ENCODE measurements at places on chromosomes 16 and 17.

GRCh38 chr17:38731526-38732294 lies 1.6 kb downstream of the CISD3 start:
- peak; percentile 15 for DNase-seq

DNA sequence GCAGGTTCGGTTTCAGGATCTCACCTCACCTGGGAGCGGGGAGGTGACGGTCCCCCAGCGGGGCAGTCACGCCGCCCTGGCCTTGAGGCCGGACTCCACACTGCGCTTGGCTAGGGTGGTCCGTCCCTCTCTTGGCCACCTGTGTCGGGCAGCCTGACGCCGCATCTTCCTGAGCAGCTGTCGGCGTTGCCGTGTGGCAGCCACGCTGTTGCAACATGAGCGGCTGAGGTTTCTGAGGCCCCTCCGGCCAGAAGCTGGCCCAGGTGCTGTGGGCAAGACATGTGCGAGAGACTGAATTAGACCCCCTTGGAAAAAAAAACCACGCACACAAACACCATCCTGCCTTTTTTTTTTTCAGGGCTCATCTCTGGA lies 49.2 kb downstream of the IRF8 start:
- no peak for DNase-seq

GRCh38 chr17:54063639-54064038 lies 240.9 kb downstream of the KIF2B start:
- DNase-seq = no peak

- DNase-seq = peak; percentile 77
Observed at GRCh38 chr16:66947302-66948065, 12.2 kb downstream of the CES2 start.

- no peak for DNase-seq
Observed at GRCh38 chr17:66043419-66043818, 148.5 kb downstream of the CEP112 start.

GRCh38 chr17:79699386-79700036 lies 31.2 kb upstream of the ENPP7 start:
- DNase-seq = no peak

DNA sequence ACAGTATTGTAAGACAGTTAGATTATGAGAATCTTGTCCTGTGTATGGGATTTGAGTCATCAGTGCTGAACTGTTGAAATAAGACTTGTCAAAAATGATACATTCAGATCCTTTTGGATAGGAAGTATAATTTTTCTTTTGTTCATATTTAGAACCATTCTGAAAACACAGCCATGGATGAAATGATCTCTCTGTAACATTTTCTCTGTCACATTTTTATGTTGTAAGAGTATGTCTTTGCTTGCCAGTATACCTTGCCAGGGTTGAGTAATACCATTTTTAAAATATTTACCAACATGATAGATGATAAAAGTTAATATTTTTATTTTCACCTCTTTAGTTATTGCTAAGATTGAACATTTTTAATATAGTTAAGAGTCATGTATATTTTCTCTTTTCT lies 45.0 kb downstream of the NSRP1 start:
- no peak for DNase-seq

- DNase-seq = no peak
Observed at GRCh38 chr17:77502626-77503292, 362.0 kb downstream of the SEC14L1 start.

GRCh38 chr17:72031219-72031884 lies 89.5 kb upstream of the SOX9 start:
- peak; percentile 94 for DNase-seq

DNA sequence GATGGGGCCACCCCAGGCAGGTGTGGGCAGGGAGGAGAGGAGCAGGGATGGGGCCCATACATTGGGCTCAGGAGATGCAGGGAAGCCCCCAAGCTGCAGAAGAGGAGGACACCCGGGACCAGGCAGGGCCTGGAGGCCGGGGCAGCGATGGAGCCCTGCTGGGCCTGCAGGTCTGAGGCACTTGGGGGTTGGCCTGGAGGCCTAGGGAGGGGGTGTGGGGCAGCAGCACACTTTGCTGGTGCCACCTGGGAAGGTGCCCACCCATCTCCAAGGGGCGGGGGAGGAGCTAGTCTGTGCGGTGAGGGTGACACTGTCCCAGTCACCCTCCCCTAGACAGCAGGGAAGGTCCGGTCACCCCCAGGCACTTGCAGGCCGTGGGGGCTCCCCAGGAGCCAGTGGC lies 6.4 kb upstream of the CCDC57 start:
- DNase-seq = no peak

GRCh38 chr16:555528-556473 lies 4.4 kb upstream of the PRR35 start:
- no peak for DNase-seq

- DNase-seq = no peak
Observed at GRCh38 chr17:55212880-55213279, 51.9 kb upstream of the HLF start.

DNA sequence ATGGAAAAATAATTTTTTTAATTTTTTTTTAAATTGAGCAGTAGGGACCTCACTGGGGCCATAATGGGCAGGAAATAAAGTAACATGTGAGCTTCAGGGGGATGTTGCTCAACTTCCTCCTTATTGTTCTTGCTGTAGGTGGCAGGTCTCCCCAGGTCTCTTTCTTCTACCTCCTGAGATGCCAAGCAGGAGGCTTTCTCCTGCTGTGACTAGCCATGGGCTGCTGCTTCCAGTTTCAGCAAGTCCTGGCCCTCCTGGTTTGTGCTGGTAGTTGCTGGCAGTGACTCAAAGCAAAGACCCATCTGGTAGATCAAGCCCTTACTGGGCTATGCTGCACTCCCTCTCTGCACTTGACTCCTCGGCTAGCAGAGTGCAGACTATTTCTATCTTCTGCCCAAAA lies 2.3 kb downstream of the DPEP2NB start:
- peak; percentile 19 for DNase-seq

- no peak for DNase-seq
Observed at GRCh38 chr17:78706271-78706915, 75.7 kb downstream of the CYTH1 start.

GRCh38 chr17:2700491-2701141 lies 10.9 kb downstream of the CLUH start:
- no peak for DNase-seq

- no peak for DNase-seq
Observed at GRCh38 chr17:81196505-81197408, 26.0 kb downstream of the CEP131 start.

DNA sequence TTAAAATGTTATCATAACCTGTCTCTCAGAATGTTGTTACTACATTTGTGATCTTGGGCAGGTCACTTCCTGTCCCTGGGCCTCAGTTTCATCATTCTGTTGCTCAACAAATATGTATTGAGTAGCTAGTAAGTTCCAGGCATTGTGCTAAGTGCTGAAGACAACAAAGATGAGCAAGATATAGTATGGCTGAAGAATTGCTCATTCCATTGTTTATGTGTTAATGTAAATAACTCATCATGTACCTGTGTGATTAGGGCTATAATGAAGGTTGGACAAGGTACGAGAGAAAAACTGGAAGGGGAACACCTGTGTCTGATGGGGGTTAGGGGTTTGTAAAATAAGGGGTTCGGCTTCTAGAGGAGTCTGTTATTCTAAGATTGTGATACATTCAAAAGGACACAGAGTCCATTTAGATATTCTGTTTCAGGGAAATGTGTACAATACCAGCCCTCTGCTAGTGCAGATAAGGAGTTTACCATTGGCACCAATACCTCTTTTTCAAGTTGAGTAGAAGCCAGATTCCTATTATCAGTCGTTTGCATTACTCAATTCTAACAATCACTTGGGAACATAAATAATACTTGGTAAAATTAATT lies 20.0 kb downstream of the TUBG1 start:
- DNase-seq = no peak

- DNase-seq = no peak
Observed at GRCh38 chr16:64410306-64410705, 711.6 kb downstream of the CDH11 start.

- DNase-seq = no peak
Observed at GRCh38 chr16:74605746-74606520, 981 bp downstream of the GLG1 start.

DNA sequence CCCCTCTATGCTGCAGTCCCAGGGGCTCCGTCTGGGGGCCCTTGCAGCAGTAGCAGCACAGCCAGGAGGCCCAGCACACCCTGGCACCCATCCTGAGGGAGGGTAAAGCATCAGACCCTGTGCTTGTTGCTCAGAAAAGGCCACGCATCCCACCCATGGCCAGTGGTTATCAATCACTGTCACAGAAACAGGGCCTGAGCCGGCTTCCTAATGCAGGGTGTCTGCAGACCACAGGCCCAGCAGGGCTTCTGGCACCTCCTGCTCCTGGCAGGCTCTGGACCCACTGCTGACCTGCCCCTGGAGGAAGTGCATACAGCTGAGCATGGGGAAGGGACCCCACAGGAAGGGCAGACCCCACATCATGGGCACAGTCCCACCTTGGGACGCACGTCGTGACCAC lies 26.9 kb upstream of the CDH15 start:
- DNase-seq = no peak

GRCh38 chr16:68802190-68802589 lies 41.1 kb upstream of the TANGO6 start:
- no peak for DNase-seq

DNA sequence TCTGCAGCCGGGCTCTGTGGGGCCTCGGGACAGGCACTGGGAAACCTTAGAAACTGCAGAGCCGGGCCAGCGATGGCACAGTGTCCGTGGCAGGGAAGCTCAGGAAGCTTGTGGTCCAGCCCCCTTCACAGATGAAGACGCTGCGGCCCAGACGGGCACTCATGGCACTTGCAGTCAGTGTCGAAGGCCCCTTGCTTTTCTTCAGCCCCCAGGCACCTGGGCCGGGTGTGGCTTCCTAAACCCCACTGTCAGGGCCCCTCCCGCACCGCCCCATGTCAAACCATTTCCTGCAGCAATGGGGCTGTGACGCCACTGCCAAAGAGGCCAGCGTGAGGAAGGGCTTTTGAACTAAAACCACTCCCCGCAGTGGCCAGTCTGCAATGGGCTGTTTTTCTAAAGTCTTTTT lies 164.0 kb downstream of the LAT start:
- DNase-seq = no peak

DNA sequence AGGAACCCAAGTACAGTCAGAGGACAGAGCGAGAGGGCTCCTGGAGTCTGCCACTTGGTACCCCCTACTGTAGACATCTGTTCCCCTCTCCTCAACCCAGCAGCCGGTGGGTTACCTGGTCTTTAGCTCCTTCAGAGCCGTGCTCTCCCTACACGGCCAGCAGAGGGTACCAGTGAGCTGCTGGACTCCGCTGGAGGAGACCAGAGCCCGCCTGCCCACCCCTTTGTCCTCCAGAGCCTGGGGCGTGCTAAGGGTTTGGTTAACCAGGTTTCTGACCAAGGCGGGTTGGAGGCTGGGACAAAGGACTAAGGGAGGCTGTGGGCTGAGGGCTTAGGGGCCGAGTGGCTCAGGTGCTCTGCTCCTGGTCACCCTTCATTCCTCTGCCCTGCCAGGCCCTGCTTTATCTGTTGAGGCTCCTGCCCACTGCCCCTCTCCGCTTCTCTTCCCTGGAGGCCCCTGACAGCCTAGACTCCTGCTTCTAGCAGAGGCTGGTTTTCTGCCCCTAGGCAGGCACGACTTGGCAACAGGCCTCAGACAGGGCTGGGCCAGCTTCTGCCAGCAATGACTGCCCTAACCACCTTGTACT lies 2.7 kb upstream of the HSD11B2 start:
- DNase-seq = peak; percentile 81

DNA sequence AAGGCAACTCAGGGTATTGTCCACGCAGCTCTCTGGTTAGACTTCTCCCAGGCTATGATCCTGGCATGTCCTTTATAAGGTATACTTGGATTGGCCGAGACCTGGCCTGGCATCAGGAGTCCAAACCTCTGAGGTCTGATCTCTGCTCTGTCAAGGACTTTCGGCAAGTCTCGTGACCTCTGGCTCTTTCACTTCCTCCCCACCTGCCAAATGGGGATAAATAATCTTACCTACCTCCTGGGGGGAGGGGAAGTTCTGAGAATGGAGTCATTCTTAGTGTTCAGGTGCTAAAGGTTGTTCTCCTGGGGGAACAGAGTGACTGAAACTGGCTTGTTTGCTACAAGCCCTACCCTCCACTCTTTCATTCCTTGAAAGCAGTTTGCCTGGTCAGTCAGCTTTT lies 7.6 kb downstream of the ATXN1L start:
- DNase-seq = no peak

- DNase-seq = no peak
Observed at GRCh38 chr16:13835387-13835786, 84.6 kb upstream of the ERCC4 start.

GRCh38 chr16:30710971-30711370 lies 12.0 kb downstream of the SRCAP start:
- DNase-seq = no peak

DNA sequence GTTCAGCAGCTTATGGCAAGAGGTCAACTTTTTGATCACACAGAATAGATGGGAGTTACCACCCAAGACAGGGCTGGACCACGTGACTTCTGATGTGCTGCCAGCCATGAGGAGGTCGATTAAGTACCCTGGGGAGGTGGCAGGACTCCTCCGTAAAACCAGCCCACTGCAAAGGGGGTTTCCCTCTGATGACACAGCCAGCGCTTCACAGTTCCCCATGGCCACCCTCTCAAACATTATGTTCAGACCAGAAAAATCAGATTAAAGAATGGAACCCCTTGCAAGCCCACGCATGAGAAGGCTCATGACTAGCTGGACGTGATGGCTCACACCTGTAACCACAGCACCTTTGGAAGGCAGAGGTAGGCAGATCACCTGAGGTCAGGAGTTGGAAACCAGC lies 222.9 kb downstream of the CPPED1 start:
- no peak for DNase-seq

DNA sequence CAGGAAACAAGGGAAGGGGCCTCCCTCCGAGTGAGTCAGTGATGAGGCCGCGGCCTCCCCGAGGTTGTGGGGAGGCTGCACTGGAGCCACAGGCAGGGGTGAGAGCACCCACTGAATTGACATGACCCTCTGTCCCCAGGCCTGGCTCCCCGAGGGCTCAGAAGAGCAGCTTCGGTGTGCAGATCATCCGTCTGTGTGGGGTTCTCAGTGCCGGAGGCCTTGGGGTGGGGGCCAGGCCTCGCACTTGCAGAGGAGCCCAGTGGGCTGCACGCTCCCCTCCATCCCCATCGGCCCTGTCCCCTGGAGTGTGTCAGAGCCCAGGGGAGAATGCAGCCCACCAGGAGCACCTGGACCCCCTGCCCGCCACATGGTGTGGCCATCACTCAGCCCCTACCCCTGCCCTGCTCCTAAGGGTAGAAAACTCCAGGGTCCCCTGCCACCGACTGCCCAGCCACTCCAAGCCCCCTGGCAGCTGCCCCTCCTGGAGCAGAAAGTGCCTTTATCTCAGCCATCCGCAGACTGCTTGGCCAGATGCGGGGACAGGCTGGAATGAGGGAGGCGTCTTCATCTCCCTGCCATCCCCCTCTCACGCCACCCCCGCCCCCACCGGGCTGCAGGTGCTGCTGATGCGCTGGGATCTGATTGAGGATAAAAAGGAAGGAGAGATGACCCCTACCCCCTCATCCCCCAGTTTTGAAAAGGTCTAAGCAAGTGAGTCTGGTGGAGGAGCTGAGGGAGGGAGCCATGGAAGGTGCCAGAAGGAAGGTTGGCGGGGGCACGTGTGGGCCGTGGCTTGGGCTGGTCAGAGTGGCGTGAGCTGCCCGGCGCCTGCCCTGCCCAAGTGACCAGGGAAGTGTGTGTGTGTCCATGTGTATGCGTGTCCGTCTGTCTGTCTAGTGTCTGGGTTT lies 358.3 kb downstream of the SEC14L1 start:
- DNase-seq = no peak

Data from NCI-H69 (cell line).